Type B pancreatic cell (in vitro differentiated cells): ENCODE measurements at places on chromosomes 3 and 15.

- DNase-seq = no peak
Measured at GRCh38 chr3:155983834-155984474, 113.5 kb downstream of the GMPS start.

DNA sequence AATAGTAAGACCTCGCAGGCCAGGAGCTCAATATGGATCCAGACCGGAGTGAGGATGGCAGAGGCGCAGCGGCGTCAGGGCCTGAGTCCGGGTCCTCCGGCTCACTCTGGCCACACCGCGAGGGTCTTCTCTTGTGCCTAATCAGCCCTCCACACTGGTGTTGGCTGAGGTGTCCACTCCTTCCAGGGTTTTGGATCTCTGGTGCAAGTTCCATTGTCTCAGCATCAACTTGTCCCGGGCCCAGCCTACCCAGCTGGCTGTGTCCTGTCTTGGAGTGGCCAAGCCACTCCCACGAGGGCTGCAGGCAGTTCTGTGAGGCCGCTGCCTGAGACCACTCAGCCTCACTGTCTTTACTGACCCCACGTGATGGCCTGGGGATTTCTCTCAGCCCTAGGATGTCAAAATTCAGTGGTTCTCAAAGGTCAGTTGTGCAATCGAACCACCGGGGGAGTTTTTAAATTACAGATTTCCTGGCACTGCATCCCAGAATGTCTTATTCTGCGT lies 12.6 kb upstream of the GOLGA6L7 start:
- DNase-seq = no peak

DNA sequence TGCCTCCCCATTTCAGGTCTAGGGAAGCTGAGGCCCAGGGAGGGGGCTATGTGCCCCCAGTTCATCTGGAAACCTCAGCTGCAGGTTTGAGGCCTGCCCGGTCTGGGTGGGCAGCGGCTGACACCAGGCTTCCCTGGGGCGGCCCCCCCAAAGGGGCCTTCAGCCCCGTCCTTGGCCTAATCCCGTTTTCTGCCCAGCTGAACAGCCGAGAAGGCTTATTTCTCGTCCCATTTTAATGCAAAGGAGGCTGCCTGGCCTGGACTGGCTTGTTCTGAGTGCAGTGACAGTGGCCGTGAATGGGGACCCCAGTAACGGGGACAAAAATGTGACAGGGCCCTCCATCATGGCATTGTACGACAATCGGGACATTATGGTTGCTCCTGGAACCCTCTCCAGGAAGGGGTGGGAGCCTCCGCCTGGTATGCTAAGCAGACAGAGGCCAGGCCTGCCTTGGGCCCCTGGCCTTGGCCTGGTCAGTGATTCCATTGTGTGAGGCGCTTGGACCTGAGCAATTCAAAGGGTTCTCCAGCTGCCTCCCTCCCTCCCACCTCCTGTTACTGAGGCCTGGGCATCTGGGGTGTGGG lies 93.9 kb downstream of the WNT7A start:
- no peak for DNase-seq

DNA sequence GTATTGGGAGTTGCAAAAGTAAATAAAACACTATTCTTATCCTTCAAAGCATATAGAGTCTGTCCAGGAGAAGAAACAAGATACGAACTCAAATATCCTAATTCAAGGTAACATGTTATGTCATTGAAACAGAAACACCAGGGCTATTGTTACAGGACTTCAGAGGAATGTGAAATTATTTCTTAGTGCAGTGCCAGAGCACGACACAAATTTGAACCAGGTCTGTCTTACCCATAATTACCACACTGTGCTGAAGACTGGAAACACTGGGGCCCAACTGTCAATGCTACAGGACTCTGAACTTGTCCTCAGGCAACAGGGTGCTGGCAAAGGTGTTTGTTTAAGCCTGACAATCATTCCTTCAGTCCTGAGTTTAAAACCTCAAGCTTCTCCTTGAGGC lies 633.6 kb upstream of the UBE2E2 start:
- no peak for DNase-seq

DNA sequence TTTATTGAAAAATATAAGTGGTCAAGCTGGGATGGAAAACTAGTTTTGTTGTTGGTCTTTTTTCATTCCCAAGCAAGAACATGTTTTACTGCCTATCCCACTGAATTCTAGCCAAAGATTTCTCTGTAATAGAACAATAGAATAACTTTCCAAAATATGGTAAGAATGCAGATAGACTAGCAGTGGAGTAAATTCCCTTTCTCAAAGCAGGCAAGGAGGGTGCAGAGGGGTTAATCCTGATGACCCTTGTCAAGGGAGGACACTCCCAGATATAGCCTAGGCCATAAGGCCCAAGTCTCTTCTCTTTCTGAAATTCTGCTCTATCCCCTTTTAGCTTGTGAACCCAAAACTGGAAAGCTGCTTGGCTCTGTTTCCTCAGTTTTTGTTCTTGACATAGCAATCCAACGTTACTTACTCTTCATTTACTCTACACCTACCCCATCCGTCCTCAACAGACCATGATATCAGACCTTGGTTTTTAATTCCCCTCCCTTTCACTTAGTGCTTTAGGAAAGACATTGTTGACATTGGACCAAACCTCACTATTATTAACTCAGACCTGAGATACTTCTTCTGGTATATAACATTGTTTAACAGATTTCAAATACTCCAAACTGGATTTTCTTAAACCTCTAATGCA lies 453.6 kb upstream of the THBS1 start:
- no peak for DNase-seq

DNA sequence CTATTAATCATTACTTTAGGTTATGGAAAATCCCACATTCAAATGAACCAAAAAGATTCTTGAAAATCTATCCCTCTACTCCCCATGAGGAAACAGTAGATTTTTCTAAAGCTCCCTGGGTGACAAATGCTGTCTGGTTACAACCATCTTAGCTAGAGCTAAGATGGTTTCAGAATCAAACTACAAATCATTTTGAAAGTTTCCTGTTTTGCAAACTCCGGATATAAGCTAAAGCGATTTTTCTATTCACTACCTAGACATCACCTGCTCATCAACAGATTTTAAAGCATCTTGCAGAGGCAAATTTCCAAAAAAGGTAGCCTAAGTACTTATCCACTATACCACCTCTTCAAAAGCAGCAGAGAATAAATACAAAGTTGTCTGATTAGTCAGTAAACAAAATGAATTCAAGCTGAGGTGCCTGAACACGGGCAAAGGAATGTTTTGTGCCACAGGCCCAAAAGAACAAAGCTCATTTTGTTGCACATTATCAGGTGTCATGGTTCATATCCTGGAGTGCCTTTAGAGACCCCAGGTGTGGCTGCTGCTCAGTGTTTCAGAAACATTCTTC lies 204.9 kb downstream of the TNIK start:
- no peak for DNase-seq
